ENCODE measurements at places on chromosomes 2 and 18.

GRCh38 chr2:196063773-196064172 is 4.9 kb downstream of the DNAH7 start:
- no peak for DNase-seq

GRCh38 chr18:40417501-40417900 is 1537.5 kb upstream of the PIK3C3 start:
- DNase-seq: no peak

DNA sequence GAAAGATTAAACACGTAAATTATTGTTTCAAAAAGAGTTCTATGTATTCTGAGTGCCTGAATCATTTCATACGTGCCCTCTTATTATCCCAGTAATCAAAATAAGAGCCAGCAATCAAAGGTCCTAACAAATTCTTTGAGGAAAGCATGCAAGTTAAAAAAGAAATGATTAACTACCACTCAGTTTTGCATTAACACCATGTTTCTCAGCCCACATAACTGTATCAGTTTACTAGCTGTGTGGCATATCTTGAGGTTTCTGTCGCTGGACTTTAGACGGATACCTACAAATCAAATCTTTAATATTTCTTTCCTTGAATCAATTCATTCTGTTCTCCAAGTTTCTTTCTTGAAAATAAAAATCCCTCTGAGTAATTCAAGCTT is 668.9 kb upstream of the CHAC2 start:
- DNase-seq: no peak

GRCh38 chr2:123165616-123166015 is 859.5 kb upstream of the CNTNAP5 start:
- DNase-seq: no peak

DNA sequence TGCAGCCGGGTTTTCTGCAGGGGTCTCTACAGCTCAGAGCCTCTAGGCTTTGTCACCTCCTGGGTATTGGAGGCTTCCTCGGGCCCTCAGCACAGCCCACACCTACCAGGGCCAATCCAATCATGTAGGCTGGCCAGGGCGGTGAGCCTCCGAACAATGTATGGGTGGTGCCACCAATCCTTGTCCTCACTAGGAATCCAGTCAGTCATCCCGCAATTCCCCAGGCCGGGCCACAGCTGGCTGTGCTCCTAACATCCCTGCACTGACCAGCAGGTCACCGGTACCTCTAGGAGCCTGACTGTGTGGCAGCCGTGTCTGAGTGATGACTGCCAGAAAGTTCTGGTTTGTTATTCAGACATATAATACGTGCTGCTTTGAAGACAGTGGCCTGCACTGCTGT is 129.4 kb downstream of the SH3RF3 start:
- DNase-seq: no peak

DNA sequence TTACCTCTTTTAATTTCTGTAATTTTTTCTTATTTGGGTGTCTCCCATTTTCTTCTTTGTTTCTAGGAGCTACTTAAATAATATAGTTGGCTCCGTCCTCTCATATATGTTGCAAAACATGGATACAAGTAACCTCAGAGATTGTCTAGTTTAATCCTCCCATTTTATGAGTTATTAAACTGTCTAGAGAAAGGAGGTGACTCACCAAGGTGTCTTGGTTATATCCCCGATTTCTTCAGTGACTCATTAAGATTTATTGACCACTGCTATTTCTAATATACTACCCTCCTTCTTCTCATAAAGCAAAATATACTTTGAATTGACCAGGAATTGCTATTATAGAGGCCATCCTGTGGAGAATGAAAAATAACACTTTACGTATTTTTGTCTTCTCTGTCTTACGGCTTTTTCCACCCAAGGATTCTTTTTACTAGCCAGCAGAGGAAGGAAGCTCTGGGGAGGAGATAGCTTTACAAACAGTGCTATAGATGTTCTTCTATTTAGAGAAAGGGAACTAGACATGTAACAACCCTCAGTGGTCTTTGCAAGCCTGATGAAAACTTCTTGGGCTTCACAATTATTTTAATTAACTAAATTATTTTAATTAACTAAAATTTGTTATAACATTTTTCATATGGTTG is 300.4 kb upstream of the TNP1 start:
- DNase-seq: no peak

DNA sequence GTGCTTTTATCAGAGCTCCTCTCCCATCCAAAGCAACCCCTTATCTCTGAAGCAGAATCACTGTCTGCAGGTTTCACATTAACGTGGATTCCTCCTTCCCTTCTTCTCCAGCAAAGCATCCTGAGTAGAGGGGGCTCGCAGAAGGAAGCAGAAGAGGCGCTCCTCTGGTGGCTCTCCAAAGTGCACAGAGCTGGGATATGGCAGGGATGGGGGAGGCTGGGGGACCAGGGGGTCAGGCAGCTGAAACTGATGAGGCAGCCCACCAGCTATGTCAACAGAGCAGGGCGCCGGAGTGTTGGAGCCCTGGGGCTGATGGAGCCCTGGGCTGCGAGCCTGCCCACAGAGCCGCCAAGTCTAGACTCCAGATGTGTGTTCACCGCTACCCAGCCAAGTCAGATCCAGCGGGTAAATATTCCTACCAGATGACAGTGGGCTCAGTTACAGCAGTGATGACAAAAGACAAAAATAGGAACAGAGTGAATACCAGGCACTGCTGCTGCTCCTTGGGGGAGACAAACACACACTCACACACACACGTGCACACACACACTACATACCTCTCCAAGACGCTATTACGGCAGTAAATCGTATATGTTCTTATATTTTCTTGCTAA is 678.3 kb upstream of the ID2 start:
- no peak for DNase-seq

DNA sequence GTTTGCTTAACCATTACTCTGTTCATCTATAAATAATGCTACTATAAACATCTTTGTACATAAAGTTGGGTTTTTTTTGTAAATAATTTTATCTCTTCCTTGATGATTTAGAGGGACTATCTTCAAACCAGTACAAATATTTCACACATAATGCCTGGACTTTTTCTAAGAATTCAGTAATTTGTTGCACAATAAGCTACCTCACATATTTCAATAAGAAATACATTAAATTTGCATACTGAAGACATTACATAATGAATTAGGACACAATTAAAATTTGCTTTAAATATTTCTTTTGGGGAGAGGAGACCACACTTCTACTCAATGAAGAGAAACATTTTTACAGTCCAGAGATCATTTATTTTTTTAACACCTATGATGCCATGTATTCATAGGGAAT is 7.2 kb upstream of the ROCK1 start:
- no peak for DNase-seq
